Neural crest cell (in vitro differentiated cells): ENCODE measurements at places on chromosomes 6 and 20. TPM values are rescaled to one million over a fixed set of nuclear protein-coding genes. Genes with fewer than 3 reads are reported as not detected.

The XKR7 gene
- 4.5 and 4.9 TPM in 2 replicates for total RNA-seq

DNA sequence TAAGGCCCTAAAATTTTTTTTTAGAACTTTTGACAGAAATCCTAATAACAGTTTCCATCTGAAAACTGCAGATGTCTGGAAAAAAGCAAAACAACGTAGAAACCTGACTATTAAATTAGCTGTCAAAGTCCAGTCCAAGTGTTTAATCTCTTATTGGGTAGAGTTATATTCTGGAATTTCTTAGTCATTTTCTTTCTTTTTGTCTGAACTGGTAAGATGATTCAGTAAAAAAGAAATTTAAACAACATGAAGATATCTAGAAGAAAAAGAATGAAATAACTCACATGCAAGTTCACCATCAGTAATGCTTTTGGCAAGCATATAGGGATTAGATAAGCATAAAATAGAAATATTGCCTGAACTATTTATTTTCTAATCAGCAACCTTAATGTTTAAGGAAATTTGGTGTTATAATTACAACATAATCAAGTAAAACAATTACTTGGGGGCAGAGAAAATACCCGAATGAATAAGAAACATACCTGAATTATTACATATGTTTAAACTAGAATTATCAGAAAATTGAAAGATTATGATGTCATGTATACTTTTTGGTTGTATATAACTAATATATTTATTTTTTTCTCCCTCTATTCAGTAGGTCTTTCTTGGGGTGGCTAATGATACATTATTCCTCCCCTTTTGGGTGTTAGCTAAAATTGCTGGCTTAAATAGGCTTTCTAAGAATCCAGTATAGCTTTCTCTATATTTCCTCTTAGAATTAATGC lies 51.1 kb downstream of the FAM83B start:
- no peak for DNase-seq

DNA sequence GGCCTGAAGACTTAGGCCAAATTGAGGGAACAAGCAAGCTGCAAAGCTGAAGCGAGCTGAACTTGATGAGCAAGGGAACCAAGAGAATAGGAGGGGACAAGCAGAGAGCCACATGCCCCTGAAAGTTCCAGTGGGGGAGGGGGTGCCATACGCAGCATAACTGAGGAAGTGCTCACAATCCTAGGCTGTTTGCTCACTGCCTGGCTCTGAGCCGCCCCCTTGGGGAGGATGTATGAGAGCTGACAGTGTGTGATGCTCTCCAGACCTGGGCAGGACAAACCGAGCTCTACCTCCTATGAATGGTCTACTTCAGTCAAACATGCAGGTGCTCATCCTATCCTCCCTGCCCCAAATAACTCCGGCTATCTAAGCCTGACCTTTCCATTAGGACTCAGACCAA lies 52.1 kb downstream of the FAXC start:
- no peak for DNase-seq

DNA sequence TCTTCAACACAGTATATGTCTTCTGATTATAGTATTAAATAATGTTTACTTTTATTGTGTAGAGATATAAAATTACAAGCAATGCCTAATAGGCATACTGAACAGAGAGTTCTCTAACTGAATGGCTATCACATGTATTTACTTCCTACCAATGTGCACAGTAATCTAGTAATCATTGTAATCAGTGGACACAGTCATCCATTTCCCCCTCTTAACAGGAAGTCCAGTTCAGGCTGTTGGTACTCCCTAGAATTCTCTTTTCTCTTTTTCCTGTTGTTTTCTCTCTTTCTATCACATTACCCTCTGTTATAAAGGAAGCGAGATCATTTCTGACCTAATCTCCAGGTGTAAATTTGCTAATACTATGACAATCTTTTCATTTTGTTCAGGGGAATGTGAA lies 172.5 kb downstream of the HTR1B start:
- no peak for DNase-seq

DNA sequence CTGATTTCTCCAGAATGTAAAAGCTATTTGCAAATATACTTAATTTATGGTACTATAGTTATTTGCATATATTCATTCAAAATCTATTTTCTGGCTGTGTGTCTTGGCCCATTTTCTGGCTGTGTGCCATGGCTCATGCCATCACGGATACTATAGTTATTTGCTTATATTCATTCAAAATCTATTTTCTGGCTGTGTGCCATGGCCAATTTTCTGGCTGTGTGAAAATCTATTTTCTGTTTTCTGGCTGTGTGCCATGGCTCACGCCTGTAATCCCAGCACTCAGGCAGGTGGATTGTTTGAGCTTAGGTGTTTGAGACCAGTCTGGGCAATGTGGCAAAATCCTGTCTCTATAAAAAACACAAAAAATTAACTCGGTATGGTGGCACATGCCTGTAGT lies 28.9 kb upstream of the RIPK1 start:
- no peak for DNase-seq

DNA sequence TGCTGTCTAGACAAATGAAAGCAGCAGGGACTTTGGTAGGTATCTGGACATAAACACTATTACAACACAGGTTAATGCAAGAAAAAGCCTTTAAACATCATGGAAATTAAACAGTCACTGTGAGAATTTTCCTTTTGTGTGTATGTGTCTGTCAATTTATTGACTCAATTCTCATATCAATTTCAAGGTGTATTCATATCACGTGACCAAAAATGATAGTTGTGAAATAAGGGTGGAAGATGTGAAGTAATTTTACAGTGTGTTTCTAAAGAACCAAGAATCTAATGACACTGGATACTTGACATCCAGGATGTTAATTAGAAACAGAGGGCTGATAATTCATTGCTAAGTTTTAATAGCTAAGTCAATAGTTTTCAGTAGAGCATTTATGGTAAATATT lies 244.0 kb downstream of the TMEM242 start:
- DNase-seq: no peak

The PKIB gene
- total RNA-seq: 86.4 and 88.8 TPM in 2 replicates

DNA sequence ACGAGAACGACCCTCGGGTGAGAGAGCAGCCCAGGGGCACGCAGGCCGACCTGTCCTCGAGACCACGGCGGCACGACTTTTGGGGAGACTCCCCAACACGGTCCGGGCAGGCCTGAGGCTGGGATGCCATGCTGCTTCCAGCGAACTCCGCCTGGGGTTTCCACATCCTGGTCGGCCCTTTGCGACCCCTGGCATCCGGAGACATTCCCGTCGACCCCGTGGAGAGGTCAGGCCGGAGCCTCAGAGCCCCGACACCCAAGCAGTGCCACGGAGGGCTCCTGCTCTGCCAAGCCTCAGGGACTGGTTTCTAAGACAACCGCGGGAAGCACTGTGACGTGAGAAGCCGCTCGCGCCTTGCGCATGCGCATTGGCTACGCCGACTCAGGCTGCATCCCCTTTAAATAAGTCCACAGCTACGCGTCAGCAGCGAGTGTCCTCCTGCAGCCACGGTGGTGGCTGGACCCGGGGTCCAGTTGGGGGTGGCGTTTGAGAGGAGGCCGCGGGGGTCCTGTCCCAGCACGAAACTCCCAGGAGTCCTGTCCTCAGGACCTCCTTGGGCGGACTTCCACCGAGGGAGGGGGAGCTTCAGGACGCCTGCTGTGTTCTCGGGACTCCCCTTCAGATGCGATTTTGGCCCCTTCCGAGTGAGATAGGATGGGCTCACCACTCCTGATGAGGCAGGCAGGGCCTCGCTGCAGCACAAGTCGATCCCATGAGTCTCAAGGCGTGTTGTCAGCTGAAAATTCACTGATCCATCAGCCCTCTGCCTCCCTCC lies 1089.3 kb upstream of the DEFB115 start:
- DNase-seq: no peak

The C6orf141 gene
- 0.89 and 1.0 TPM in 2 replicates for total RNA-seq
